HS-5 (cell line): ENCODE measurements at places on chromosomes 2 and 18.
A peak's percentile ranks its signal among the peaks of the same experiment; 100 is the strongest.

GRCh38 chr18:59621027-59621426 is 76.2 kb downstream of the CCBE1 start:
- DNase-seq = peak; percentile 16

- DNase-seq = no peak
Observed at GRCh38 chr2:183024339-183025095, 13.7 kb downstream of the NCKAP1 start.

GRCh38 chr18:10138719-10139118 is 224.9 kb downstream of the VAPA start:
- no peak for DNase-seq

DNA sequence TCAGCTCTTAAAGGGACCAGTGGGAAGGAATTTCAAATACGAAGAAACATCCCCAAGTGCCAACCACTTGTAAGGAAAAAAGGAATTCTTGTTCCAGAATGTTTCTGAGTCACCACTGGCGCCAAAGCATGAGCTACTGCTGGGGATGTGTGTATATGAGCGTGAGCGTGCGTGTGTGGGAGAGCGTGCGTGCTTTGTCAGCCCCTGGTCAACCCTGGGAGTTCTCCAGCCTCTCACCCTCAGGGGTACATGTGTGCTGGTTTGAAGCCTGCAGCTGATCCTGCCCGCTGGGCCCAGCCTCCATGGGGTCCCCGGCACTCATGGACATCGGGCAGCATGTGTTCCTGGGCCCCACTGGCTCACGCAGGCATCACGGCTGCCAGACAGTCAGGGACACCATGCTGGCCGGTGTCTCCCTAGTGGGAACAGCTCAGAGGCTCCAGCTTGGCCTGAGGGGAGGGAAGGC is 17.1 kb downstream of the HS6ST1 start:
- peak; percentile 38 for DNase-seq

DNA sequence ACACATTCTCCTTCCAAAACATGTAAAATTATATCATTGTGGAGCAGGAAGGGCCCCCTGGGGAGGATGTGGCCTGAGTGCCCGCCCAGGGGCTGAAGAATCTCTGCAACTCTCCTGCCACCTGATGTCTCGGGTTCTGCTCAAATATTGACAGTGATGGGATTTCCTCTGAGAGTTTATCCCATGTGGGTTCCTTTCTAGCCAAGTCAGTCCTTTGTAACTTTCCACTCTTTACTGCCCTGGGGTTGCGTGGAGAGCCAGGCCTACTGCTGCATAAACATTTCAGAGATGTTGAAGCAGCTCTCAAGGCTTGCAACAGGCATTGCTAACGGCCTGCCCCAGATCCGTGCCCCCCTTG is 4.0 kb upstream of the RAB17 start:
- no peak for DNase-seq

- DNase-seq = no peak
Observed at GRCh38 chr2:238513346-238513745, 86.6 kb downstream of the ASB1 start.

GRCh38 chr18:68234131-68234530 is 480.8 kb downstream of the TMX3 start:
- no peak for DNase-seq

DNA sequence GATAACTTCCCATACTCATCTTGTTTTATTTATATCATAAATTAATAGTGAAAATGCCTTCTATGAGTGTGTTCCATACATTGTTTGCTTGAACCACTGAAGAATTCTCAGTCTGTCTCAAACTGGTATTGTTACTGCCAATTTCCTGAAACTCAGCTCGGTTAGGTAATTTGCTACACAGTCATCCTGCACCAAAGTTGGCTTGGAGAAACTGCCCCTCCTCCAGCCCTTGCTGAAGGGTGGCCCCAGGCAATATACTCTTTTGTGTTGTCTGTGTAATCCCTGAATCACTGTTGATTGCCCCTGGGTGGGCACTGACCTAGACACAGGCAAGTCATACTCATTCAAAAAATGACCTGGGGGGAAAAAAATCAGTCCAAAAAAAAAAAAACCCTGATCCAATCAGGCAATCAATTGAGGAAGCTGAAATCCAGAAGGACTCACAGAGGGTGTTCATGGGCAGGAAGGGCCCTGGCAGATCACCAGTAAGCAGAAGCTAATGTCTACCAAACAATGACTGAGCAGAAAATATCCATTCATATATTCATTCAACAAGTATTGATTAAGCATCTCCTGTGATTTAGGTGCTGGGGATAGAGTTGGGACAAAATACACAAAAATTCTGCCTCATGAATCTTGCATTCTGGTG is 3.8 kb upstream of the SESTD1 start:
- DNase-seq = peak; percentile 60

GRCh38 chr2:45895241-45895861 is 243.9 kb downstream of the PRKCE start:
- peak; percentile 11 for DNase-seq

GRCh38 chr2:69306393-69306821 is 80.6 kb downstream of the GFPT1 start:
- no peak for DNase-seq

DNA sequence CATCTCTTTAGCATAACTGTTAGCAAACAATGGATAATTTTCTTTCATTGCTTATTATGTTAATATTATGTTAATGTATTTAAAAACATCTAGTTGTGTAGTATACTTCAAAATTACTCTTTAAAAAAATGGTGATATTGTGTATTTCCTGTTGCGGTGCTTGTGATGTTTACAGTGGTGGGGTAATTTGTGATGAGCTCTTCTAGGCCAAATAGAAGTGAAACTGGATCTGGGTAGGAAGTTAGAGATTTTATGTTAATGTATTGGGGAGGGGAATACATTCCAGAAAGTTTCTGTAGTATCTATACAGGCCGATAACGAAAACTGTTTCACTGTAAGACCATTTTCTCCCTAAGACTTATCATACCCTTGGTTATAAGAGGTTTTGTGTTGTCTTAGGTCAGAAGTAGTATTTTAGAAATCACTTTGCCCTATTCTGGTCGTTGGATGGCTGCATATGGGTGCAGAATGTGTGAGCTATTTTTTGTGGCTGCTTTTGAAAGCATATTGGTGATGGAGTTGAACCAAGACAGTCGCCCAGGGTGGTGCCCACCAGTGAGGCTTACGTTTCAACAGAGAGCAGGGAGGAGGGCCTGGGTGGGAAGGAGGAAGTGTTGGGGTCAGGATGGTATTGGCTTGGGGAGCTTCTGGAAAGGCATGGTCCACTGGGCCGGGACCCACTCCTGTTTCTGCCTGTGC is 5.8 kb downstream of the TSHZ1 start:
- no peak for DNase-seq

- no peak for DNase-seq
Observed at GRCh38 chr2:45199973-45200372, 190.7 kb upstream of the SIX2 start.

GRCh38 chr18:66105016-66105415 is 354.2 kb downstream of the CDH7 start:
- no peak for DNase-seq
